ENCODE measurements at places on chromosomes 12 and 14.

DNA sequence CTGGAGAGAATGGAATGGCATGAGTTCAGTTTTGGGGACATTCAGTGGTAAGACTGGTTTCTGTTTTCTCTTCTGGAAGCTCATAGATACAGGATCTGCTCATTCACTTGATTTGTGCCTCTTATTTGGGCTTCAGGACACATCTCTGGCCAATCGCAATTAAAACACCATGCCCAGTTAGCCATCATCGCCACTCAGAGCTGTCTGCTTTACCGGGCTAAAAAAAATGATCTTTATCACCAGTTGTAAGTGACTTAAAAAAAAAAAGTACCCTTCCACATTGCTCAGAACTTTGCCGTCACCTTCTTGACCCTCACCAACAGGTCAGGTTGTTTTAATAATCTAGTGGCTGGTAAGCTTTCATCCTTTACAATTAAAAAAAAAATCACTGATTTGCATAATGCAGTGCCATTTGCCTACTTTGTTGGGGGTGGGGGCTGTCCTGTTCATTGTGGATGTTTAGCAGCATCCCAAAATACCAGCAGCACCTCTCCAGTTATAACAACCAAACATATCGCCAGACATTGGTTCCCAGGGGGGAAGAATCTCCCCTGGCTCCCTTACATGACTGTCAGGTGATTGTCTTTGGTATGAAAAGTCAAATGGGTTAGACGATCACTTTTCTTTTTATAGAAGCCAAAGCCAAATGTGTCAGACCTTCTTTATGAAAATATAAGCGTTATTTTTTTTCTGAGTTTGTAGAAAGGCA lies 150.1 kb downstream of the PRKCH start:
- no peak for DNase-seq

DNA sequence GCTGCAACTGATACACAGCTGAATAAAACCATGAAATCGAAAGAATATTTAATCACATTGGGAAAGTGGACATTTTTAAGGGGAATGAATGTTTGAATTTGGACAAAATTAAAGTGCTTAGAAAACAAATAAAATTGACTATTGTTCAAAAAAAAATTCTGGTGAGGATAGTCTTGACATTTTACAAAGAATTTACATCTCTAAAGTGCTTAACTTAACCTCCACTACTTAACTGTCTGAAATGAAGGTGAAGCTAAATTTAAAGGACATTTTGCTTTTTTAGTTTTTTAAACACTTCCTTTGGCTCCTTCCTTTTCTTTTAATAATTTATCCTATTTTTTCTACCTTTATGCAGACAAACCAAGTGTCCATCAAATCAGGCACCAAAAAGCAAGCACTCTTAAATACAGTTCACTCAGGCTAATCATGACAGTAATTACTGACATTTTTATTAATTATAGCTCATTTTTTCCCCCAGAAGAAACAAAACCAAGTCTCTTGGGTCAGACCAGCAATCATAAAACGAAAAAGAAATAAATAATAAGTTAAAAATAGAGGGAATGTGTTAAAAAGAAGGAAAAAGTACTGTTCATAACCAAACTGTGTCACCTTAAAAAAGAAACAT lies 5.7 kb upstream of the CCND2 start:
- no peak for DNase-seq

- DNase-seq, result no peak
Measured at GRCh38 chr12:2498964-2499500, 295.7 kb upstream of the FKBP4 start.

DNA sequence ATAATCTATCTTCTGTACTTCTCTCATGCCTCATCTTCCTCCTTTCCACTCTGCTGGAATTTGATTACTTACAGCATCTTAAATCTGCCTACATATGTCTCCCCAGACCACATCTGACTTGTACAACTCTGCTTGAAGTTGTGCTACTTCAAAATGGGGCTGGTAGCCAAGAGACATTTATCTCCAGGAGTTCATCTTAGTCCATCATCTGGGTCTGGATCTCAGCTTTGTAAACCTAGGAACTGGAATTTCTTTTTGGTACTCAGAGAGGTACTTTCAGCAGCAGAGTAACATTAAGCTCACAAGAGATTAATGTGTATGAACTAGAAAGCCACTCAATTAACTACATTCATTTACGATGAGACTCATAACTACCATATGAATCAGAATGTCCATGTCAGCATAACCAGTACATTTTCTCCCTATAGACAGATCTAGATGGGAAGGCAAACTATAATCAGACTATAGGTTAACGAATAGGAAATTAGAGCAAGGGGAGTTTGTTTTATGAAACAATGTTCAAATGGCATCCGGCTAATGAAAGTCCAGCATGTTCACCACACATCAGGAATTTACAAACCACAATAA lies 178.8 kb downstream of the CEP128 start:
- DNase-seq, result no peak
